ENCODE measurements at places on chromosomes 7 and 10.

DNA sequence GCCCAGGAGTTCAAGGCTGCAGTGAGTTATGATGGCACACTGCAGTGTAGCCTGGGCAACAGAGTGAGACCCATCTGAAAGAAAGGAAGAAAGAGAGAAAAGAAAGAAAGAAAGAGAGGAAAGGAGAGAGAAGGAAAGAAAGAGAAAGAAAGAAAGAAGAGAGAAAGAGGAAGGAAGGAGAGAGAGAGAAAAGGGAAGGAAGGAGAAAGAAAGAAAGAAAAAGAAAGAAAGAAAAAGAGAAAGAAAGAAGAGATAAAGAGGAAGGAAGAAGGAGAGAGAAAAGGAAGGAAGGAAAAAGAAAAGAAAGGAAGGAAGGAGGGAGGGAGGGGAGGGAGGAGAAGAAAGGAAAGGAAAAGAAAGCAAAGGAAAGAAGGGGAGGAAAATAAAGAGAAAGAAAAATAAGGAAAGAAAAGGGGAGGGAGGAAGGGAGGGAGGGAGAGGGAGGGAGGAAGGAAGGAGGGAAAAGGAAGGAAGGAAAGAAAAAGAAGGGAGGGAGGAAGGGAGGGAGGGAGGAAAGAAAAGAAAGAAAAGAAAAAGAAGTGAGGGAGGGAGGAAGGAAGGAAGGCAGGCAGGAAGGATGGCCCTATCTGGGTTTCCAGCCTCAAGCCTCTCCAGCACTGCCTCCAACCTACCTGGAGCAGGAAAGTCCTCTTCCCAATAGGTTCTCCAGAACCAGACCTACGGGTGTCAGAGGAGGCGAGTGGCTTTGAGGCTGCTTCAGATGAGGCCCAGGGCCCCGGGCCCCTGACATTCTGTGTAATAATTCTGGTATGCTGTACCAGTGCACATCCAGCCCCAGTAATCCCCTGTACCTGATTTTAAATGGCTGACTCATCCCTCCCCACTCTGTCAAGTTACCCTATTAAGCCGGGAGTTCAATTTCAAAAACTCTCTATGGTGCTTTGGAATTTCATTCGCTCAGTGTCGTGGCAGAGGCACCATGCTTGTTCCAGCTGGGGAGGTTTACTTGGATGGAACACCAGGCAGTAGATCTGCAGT, 6.8 kb upstream of the PARD3 start:
- DNase-seq: no peak

GRCh38 chr7:120160166-120160565, 112.8 kb upstream of the KCND2 start:
- DNase-seq: no peak

DNA sequence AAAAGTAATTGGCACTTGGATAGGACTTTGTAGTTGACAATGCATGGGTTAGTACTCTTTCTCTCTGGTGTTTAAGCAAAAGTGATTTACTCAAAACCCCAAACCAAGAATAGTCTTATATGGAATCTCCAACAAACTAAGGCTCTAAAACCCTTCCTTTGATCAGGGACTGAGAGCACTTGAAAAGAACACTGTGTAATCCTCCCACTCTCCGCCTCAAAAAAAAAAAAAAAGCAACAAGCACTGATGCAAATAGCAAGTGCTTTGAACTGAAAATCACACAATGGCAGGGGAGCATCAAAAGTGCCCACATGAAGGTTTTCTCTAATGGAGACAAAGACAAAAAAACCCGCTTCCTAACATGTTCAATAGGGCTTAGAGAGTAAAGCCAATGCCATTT, 467.9 kb upstream of the AUTS2 start:
- no peak for DNase-seq

GRCh38 chr7:113283861-113284260, 165.5 kb upstream of the SMIM30 start:
- no peak for DNase-seq
